ENCODE measurements at places on chromosomes 16 and 17.

GRCh38 chr16:27547134-27547533 is 2.6 kb downstream of the GTF3C1 start:
- peak; percentile 18 for DNase-seq

DNA sequence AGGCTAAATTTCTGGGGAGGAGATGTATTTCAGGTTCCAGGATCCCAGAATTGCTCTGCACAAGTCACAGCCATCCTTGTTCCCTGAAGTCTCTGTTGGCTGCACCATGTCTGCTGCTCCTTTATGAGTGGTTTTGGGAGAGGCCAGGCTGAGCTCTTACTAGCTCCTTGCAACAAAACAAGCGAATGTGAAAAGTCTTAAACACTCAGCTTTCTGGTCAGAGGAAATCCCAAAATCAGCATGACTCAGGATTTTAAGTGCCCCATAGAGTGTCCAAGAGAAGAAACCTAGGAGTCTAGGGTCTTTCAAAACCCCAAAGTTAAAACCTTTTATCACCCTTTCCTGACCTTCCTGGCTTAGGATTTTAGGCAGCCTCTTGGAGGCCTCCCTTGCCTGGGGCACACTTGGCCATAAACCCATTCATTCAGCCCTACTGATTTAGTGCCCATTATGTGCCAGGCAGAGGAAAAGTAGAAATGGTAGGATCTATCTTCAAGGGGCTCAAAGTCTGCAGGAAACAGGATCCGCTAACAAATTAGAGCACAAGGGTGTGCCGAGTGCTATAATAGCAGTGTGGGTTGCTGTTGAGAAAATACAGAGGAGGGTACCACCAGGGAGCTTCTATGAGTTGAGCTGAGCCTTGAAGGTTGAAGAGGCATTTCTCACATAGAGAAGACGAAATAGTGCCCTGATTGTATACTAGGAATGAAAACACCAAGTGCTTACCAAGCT is 36.9 kb downstream of the SOST start:
- no peak for DNase-seq

GRCh38 chr17:68870976-68871375 is 84.2 kb downstream of the ABCA8 start:
- DNase-seq = no peak

DNA sequence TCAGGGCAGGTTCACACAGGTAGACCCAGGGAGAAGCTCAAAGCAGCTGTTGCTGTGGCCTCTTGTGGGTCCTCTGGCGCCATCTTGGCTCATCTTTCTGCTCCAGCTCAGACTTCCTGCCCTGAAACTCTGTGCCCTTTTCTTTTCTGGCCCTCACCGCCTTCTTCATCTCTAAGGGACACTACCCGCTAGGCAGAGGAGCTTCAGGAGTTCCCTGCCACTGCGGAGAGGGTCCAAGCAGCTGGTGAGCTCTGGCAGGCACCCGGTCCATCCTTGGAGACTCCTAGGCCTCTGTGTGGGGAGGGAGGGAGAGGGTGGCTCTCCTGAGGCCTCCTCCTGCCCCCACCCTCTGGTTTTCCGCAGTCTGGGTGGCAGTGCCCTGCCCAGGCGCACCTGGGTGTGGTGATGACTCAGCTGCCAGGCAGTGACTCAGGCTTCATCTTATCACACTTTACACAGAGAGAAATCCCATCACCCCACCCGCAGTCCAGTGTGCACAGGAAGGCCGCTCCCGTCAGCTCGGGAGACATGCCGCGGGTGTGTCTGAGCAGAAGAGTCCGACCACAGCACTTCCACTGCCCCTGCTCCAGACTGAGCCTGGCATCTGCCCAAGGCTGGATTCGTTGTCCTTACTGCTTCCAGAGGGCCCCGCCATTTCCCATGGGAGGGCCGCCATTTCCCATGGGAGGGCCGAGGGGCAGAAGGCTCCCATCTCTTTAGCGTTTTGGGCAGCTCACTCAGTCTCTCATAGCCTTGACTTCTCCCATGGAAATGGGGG is 7.3 kb downstream of the NT5C start:
- DNase-seq = peak; percentile 99

GRCh38 chr17:78027121-78027520 is 68.6 kb downstream of the TNRC6C start:
- no peak for DNase-seq

DNA sequence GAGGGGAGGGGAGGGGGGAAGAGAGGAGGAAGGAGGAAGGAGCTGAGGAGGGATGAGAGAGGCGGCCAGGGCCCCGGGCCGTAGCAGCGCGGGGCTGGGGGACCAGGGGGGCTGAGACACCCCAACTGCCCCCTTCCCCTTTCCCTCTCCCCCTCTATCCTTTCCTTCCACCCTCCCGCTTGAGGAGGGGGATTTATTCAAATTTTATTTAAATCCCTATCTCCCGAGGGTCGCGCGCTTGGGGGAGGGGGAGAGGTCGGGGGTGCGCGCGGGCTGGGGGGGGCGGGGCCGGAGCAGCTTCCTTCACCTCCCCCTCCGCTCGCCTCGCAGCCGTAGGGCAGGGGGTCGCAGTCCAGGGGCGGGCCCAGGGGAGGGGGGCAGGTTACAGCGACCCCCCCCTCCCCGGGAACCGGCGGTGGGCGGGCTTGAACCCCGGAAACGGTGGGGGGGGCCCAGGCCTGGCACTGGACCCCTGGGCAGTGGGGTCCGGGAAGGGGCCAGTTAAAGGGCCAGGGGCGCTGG is at the start of gene FBXL19:
Gene FBXL19 (plus strand): TSS at position 19 of the 522 bp plus-strand sequence. CDS start 2,183 bp downstream, outside the sequence.
- no peak for DNase-seq

DNA sequence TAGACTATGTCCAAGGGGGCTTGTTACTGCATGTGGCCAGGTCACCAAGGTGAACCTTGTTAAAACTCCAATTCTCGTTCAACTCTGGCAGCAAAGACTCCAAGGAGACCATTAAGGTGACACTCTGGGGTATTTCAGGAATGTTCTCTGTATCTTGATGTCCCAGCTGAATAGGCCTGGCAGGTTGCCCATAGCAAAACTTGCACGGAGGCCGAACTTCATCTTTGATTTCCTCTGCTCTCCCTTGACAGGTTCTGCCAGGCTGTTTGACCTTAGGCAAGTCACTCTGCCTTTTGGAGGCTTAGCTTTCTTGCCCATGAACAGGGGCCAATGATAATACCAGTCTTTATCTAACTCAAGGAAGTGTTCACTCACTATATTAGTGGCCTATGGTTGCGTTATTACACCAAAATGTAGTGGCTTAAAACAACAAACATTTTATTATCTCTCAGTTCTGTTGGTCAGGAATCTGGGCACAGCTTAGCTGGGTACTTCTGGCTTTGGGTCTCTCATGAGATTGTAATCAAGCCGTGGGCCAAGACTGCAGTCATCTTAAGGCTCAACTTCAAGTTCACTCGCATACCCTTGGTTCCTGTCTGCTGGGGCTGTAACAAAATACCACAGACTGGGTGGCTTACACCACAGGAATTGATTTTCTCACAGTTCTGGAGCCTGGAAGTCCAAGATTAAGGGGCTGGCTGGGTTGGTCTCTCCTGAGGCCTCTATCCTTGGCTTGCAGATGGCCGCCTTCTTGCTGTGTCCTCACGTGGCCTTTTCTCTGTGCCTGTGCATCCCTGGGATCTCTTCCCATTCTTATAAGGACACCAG is 168.5 kb downstream of the UTP18 start:
- no peak for DNase-seq

GRCh38 chr17:27417596-27418365 is 38.5 kb upstream of the KSR1 start:
- no peak for DNase-seq
